ENCODE measurements at places on chromosomes 3 and 15.

GRCh38 chr3:146065573-146066006 is 95.4 kb downstream of the PLOD2 start:
- peak; percentile 77 for DNase-seq

- DNase-seq: no peak
These were observed 18.6 kb downstream of the SH2D7 start for GRCh38 chr15:78110916-78111475.

GRCh38 chr3:3065876-3066275 is 44.3 kb downstream of the IL5RA start:
- DNase-seq: peak; percentile 52

DNA sequence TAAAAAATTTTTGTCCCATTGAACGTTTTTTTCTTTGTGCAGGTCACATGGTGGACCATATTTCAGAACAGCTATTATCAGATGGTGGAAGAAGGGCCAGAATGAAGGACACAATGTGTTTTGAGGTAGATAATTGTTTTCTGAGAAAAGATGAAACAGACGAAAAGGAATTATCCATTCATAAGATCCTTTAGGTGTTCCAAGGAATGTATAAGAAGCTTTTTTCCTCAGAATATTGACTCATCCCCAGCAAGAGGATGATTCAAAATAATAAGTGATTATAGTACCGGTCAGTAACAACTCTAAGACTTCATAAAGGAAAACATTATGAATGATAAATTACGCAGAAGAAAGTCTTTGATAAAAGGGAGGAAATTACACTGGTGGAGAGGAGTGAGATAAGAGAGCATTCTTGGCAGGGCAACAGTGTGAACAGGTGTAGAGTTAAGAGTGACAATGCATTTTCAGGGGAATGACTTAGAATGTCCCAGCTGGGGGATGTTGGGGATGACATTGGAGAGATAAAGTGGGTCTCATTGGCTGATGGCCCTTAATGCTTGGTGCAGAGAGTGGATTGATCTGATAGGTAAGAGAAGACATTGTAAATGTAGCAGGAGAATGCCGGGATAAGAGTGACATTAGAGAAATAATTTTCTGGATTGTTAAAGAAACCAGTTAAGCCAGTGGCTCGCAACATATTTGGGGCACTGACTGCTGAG is 27.0 kb upstream of the AQP9 start:
- DNase-seq: no peak

GRCh38 chr3:139140553-139140952 is 95.9 kb upstream of the PRR23C start:
- DNase-seq: no peak

GRCh38 chr3:59567661-59568060 is 517.8 kb upstream of the CFAP20DC start:
- DNase-seq: no peak

- DNase-seq: no peak
These were observed 45.3 kb downstream of the ATP13A5 start for GRCh38 chr3:193333229-193333628.

DNA sequence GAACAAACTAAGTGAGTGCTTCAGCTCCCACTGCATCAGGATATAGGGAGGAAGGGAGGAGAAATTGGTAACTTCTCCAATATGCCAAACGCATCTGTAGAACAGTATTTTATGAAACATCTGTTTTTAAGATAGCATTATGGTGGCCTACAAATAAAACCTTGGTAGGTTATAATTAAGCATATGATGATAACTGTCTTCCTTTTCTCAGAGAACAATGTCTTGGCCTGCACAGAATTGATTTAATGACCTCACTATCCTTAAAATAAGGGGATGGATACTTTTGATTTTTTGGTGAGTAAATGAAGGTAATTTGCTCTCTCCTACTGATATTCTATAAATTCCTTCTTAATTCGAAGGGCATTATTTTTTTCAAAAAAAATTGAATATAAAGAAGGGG is 451.5 kb upstream of the TGFBR2 start:
- DNase-seq: no peak

DNA sequence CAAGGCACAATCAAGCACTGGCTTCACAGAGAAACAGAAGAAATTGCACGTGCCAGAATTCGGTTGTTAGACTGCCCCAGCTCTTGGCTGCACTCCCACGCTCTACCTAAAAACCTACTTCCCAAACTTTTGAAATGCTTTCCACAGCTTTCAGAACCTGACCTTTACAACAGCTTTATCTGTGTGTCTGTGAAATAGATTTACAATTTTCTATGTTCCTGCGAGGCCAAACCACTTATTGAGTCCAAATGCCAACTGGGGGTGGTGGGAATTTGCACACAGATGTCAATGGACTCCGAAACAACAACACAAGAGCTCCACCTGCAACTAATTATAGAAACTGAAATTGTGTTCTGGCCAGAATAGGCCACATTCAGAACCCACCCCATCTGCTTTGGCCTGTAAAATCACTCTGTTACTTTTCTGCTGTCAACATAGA is 44.6 kb downstream of the ERC2 start:
- DNase-seq: no peak

GRCh38 chr15:20295238-20295811 is 246.3 kb downstream of the GOLGA6L6 start:
- no peak for DNase-seq

DNA sequence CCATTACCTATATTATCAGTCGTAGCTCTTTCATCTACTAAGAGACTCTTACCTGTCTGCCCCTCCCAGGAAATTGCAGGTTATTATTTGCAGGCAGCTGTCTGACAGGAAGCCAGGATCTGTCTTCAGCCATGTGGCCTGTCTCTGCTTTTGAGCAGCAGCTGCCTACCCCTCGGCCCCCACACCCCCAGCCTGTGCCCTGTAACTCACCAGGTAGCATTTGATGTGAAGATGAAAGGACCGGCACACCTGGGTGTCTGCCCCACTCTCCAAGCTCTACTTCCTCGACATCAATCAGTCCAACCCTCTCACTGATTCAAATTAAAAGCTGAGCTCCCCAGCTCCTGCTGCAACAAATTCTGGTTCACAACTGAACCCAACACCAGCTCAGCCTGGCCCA is 197.2 kb upstream of the CTNNB1 start:
- no peak for DNase-seq

GRCh38 chr15:38562278-38562677 is 2.3 kb downstream of the RASGRP1 start:
- DNase-seq: no peak

DNA sequence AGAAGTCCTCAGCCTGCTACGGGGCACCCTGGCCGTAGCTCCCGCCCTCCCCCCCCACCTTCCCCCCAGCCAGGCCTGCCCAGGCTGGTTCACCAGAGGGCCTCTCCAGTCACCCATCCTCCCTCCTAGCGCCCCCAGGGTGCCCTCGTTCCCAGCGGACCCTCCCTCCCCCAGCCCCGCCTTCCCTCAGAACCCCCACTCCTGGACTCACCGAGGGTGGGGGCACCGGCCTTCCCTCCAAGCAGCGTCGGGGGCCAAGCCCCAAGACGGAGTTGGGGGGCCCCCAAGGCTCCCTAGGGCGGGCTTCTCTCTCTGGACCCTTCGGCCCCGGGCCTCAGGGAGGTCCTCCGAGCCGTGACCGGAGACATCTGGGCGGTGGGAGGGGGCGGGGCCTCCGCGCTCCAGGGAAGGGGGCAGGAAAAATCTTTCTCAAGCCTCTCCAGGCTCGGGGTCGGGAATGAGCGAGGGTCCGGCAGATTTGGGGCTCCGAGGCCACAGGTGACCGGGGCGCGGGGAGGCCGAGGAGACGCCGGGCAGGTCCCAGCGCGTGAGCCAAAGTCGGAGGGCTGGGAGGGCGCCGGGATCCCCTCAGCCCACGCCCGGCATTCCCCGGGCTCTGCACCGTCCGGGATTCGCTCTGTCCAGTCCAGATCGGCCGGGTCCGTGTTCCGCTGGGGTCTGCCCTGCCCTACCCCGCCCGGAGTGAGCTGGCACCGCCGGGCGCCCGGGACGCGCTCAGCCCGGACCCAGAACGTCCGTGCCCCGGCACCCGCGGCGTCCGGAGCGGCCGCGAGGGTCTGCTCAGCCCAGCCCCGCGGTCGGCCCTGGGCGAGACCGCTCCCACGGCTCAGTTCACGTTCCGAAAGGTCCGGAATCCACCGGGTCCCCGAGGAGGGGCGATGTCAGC is 999 bp downstream of the INSYN1 start:
- peak; percentile 46 for DNase-seq

DNA sequence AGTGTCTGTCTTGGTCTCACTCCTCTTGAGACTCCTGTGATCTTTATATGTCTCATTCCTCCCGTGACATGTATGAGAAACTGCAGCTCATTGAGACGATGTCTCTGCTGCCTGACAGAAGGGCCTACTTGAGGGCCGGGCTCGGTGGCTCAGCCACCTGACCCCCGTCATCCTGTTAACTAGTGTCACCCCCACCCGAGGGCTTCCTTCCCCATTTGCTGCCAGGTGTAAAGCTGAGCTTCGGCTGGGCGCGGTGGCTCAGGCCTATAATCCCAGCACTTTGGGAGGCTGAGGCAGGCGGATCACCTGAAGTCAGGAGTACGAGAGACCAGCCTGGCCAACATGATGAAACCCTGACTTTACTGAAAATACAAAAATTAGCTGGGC is 12.7 kb downstream of the SEMA4B start:
- no peak for DNase-seq

DNA sequence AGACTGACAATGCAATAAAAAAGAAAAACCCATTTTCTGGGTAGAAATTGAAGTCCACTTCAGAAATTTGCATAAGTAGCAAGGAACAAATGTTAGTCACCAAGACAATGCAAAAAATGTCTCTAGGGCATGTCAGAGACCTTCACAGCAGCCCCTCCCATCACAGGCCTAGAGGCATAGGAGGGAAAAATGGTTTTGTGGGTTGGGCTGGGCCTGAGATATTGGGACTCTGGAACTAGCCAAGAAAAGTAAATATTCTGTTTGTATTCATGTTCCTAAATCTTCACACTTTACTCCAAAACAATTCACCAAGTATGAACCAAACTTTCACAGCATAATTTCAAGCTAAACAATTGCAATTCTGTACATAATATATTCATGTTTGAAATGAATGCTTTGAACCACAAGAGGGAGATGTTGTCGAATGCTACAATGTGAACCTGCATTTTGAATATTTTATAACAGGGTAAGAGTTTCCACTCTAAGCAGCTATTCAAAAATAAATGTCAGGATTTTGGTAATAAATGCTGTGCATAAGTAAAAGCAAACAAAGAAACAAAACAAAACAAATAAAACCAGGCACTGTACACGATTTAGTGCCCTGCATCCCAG is 429.2 kb downstream of the OTOL1 start:
- DNase-seq: no peak

- no peak for DNase-seq
These were observed 292.1 kb downstream of the LSAMP start for GRCh38 chr3:116153174-116153573.

- no peak for DNase-seq
These were observed 530.0 kb downstream of the EPHB1 start for GRCh38 chr3:135325096-135325495.

DNA sequence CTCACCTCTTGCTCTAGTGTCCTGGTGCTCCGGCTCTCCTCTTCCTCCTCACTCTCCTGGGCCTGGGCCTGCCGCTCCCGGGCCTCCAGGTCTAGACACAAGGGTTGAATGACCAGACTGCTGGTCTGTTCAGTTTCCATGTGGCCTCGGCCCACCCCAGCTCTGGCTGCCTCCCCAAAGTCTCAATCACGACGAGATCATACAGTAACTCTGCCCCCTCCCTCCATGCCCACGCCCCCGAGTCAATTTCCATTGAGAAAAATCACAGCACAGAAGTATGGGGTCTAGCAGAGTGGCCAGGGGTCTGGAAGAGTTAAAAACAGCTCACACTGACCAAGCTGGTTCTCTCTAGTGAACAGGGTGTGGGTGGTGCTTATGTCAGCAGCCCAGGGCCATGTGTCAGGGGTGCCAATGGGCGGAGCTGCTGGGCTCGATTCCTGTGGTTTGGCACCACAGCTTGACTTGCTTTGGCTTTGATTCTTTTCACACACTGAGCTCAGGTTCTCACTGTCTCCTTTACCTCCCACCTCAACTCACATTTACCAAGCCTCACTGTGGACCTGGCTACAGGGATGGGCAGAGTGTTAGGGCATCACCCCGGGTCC is 6.9 kb downstream of the C15orf62 start:
- peak; percentile 95 for DNase-seq

GRCh38 chr15:100941536-100941935 is 22.4 kb downstream of the LRRK1 start:
- no peak for DNase-seq

GRCh38 chr3:14425581-14426304 is 23.3 kb downstream of the SLC6A6 start:
- peak; percentile 26 for DNase-seq

GRCh38 chr15:68298882-68299381 is 21.4 kb downstream of the FEM1B start:
- DNase-seq: no peak

GRCh38 chr3:18425641-18426257 is 610 bp upstream of the SATB1 start:
- peak; percentile 39 for DNase-seq

- DNase-seq: no peak
These were observed 55.2 kb upstream of the KLHL25 start for GRCh38 chr15:85849946-85850345.

DNA sequence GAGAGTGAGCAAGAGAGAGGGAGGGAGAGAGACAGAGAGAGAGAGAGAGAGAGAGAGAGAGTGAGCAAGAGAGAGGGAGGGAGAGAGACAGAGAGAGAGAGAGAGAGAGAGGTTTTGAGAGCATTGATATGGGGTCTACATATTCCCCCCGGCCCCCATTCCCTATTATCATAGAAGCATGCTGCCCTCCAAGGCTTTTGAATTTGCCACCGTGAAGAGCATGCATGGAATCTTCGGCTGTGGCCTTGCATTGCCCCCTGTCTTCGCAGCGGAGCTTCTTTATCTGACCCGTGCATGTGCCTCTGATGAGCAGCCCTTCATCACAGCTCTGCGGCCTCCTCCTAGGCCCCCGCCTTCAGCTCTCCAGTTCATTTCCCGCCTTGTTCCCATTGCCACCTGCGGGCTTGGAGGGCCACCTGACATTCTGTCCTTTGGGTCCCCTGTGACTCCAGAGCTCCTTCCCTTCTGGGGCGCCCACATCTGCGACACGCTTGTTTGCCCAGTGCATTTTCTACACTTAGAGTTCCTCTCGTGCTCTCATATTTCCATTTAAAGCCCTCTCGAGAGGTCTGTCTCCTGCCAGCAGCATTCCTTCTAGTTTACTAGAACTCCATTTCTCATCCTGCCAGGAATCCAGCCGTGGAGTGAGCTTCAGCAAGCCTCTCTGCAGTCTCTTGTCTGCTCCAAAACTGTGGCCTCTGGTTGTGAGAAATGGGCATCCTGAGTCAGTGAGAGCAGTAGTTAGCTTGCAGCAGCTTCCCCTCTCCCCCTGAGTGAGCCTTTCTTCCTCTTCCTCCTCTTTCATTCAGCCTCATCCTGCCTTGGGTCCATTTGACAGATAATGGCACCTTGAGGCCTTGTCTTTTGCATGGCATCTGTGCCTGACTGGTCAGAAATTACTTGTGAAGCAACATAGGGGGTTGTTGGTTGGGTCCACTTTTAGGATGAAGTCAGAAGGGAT is 25.3 kb downstream of the LPP start:
- peak; percentile 64 for DNase-seq
